ENCODE measurements at places on chromosomes 4 and X. TPM values are rescaled to one million over a fixed set of nuclear protein-coding genes. Genes with fewer than 3 reads are reported as not detected.

DNA sequence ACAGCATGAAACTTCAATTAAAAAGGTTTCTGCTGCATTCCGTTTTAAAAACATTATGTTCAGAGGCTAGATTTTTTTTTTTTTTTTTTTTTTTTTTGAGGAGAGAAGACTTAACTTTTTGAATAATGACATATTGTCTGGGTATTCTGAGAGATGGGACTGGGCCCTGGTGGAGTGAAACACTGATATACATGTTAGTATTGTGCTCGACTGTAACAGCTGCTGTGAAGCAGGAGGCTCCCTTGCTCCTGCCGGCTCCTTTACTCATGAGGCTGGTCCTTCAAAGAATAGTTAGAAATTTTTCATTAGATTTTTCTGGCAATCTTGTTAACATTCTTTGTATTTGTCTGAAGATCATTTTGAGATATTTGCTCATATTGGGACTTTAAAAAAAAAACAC lies 73.3 kb downstream of the TMEM131L start:
- DNase-seq = no peak

Gene MBNL3
- polyA plus RNA-seq = 6.6 TPM

Gene FATE1
- 1.4 TPM for polyA plus RNA-seq

DNA sequence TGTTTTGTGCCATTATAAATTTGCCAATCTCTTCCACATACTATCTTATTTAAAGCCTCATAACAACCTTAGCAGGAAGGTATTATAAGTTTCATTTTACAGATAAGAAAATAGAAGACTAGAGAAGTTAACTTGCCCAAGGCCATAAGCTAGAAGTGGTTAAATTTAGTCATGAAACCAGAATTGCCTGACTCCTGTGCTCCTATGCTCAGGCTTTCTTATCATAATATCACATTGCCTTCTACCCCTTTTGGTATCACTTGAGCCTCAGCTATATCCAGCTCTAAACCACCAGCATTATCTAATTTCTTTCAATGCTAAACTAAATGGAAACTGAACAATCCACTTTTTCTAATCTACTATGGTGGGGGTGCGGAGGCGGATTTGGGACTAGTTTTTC lies 164.7 kb downstream of the GBA3 start:
- no peak for DNase-seq

Gene GYPE
- 0.07 TPM for polyA plus RNA-seq

DNA sequence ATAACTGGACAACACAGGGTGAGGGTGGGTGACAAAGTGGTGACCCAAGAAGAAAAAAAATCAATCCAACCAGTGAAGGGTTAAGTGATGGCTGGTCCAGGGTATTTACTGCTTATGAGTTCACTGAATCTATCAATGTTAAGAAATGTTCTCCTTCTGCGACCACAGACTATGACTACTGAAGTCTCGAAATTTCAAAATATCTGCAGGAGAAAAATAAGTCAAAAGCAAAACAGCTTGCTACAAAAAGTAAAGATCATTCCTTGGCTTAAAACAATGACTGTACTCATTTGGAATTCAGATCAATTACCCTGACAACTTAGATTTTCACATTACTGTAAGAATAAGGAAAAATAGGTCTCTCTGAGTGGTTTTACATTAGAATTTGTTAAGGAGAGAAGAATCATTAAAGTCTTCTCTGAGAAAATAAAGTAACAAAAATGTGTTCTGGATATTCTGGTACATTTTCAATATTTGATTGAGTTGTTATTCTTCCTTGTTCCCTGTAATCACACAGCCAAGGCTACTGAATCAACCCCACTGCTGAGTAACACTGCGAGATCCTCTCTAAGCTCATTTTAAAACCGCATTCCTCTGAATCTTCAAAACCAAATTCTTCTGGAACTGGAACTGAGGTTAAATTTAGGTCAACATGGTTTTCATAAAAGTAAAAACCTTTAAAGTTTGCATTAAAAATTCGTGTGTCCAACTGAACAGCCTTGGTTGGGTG lies 22.7 kb downstream of the SMPX start:
- DNase-seq = no peak

DNA sequence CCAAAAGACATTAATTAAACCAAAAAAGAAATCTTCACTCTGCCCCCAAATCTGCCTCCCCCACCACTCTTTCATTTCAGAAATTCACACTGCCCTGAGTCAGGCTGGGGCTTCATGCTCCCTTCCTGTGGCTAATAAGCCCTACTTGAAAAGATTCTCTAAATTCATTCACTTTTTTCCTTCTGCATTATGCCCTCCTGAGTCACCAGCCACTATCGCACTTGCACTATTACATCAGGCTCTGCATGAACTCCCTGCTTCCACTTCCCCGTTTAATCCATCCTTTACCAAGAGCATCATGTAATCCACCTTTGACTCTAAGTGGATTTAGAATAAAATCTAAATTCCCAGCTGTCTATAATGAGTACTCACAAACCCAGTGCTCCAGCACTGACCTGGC lies 295.4 kb upstream of the KLF3 start:
- no peak for DNase-seq

DNA sequence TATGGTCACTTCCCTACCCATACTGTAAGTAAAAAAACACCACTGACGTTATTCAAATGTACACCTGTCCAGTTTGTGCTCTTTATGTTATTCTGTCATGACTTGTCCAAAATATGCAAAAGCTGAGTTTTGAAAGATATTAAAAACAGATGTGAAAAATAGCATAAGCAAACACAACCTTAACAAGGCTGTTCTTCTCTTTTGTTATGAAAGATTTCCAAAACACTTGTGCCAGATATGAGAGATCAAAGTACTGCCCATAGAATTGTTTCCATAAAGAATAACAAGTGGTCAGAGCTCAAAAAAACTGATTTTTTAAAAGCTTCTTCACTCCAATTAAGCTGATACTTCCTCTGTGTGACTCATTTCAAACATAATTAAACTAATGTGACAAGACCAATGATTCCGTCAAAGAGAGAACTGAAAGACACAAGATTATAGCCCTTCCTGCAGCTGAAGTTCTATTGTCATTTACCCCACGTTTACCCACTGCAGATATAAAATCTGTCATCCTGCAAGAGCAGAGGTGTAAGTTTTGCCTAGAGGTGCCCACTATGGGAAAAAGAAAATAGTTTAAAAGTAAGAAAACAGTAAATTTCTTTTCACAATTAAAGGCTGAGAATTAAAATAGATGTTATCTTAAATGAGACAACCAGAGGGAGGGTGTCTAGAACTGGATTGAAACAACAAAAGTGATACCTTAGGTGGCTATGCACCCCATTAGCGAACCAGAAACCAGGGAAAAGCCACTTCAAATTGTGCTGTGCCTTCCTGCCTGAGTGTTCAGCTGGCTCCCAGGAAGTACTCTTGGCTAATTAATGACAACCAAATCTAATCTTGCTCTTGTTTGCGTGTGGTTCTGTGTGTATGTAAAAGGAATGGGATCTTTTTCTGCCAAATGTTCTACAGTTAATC lies 30.1 kb downstream of the RASSF6 start:
- DNase-seq = no peak

- DNase-seq = no peak
These were observed 9.5 kb downstream of the TLR1 start for GRCh38 chr4:38795087-38795486.

DNA sequence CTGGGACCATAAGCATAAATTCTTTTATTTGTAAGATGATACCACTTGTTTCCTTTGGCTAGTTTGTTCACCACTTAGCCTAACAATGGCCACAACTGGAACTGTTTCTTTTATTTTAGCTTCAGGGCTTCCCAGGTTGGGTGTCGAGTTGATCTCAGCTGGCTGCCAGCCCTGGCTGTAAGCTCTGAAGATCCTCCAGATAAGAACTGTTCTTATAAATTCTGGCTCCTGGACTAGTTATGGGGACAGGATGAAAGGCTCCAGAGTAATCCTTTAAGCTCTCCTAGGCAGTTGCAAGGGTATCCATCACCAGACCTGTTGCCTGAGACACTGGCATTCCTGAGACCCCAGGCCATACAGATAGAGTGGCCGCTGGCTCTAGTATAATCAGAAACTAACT lies 129.4 kb upstream of the ACSL4 start:
- DNase-seq = no peak

GRCh38 chrX:20414762-20415445 lies 148.2 kb upstream of the RPS6KA3 start:
- no peak for DNase-seq

DNA sequence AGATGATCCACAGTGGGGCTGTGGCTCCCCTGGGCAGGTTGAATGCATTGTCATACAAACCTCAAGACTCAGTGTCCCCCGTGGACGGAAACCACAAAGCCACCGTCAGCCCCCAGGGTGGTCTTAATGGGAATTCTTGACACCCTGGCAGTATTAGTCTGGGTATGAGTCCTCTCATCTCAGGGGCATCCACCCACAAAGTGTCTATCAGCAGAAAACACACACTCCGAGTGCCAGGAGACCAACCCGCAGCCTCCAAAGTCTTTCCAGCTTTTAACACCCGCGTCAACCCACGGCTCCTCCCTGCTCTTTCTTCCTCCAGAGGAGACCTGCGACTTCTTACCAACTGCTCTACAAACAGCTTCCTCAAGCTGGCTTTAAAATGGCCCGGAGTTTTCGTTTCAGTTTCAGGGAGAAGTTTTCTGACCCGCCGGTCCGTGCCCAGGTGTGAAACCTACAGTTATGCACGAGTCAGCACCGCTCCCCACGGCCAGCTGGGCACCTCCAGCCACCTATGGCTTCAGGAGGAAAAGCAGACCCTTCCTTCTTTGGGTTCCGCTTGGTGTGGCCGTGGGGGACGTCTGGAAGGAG lies 14.4 kb upstream of the ASMTL start:
- no peak for DNase-seq

GRCh38 chr4:185305979-185306442 lies 89.7 kb downstream of the LRP2BP start:
- DNase-seq = no peak

DNA sequence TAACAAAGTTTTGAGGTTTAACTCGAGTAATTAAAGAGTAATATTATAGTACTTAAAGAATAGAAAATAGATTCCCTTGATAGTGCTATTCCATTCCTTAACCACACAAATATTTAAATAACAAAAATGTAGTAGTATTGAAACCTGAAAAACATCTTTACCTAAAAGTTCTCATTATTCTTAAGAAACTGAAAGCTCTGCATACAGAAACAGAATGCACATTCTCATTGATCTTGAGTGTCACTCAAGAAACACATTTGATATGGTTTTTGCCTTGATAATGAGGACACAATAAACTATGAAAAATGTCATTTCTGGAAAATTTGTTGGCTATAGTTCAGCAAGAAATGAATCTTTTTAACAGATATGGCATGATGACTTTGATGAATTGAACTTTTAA lies 268.5 kb downstream of the COL25A1 start:
- DNase-seq = no peak

Gene MAGEA2B
- not detected for polyA plus RNA-seq

Gene CPLX1
- 0.47 TPM for polyA plus RNA-seq

DNA sequence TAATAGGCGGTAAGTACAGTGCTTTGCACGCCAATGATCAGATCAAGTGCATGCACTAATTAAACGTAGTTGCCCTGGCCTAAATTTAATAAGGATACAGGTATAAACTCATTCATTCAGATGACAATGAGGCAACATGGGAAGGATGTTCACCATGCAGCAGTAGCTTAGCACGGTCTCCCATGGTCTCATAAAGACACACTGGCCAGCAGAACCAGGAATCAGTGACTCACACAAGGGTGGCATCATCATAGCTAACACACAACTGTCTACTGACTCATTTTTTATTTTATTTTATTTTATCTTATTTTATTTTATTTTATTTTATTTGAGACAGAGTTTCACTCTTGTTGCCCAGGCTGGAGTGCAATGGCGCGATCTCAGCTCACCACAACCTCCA lies 42.7 kb downstream of the TMEM156 start:
- DNase-seq = no peak

Gene ZAR1
- not detected for polyA plus RNA-seq

Data from ovary (tissue), 10 donors.